ENCODE measurements at places on chromosomes 4 and X.

- DNase-seq, result no peak
These were observed 215.0 kb downstream of the HTR2C start for GRCh38 chrX:114798907-114799306.

DNA sequence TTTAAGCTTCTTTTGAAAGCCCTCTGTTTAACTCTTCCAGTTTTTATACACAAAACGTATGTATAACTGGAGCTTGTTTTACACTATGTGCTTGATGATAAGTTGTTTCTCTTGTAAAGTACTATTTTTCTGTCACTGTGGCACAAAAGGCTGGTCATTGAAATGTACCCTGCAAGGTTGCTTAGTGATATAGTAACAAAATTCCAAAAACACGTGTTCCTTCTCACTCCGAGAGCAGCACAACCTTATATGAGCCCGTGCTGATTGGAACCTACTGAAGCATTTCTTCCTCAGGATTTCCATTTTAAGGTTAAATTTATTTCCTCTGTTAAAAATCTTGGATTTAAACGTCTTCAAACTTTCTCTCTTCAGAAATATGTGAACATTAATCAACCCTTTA lies 772.9 kb upstream of the TENM3 start:
- DNase-seq, result no peak

DNA sequence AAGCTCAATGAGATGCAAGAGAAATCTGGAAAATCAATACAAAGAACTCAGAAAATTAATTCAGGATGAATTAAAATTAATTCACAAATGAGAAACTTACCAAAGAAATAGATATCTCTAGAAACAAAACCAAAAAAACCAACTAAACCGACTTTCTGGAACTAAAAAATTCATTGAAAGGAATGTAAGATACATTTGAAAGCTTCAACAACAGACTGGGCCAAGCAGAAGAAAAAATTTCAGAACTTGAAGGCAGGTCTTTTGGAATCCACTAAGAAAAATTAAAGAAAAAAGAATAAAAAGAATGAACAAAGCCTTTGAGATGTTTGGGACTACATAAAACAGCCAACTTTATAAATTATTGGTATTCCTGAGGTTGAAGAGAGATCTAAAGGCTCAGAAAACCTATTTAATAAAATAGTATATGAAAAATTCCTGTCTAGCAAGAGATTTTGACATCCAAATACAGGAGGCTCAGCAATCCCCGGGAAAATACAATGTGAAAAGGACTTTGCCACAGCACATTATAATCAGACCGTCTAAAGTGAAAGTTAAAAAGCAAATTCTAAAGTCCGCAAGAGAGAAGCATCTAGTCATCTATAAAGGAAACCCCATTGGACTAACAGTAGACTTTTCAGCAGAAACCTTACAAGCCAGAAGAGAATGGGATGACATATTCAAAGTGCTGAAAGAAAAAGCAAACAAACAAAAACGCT lies 44.2 kb downstream of the NAT8L start:
- DNase-seq, result no peak

DNA sequence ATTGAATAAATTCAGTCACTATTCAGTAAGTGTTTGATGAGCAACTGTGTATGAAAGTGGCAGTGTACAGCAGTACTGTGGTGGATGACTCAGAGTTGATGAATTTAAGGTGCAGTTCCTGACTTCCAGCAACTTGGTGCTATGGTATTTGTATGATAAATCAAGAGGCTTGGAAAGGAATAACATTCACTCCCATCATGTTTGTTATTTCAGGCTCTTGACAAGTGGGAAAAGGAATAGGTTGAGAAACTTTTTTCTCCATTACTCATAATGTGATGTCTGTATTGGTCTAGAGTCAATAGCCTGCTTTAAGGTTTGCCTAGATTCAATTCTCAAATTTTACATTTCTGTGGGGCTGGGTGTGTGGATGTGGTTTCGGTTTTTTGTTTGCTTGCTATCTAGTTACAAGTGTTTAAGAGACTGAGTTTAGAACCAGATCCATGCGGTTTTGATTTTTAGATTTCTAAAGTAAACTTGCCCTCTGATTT lies 35.1 kb upstream of the CYP2U1 start:
- no peak for DNase-seq

- DNase-seq, result no peak
These were observed 201.1 kb upstream of the BCOR start for GRCh38 chrX:40298572-40299479.

DNA sequence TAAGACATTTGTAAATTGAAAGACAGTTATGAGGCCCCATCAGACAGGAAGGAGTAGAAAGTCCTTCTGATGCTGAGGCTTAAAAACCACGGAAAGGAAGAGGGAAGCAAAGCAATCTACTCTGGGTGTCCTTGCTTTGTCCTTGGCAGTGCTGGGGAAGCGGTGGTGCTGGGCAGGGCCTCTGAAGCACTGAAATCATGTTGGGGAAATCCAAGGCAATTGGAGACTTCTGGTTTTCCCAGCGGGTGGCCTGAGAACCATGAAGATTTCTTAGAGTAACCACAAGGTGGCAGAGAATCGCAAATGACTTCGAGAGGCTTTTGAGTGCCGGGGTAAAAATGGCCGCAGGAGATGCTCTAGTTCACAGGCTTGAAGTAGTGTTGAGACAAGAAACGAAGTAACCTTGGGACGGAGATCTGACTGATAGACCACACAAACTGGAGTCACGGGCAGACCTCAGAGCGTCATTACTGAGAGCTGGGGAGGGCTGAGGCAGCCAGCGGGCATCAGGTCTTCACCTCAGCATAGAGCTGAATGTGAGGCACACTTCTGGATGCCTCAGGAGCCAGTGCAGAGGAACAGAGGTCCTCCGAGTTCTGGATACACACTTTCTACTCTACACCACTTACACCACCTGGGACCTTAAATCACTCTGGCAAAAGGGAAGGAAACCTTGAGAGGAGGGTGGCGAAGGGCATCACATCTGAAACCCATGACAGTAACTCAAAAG lies 130.7 kb upstream of the GPRIN3 start:
- no peak for DNase-seq

DNA sequence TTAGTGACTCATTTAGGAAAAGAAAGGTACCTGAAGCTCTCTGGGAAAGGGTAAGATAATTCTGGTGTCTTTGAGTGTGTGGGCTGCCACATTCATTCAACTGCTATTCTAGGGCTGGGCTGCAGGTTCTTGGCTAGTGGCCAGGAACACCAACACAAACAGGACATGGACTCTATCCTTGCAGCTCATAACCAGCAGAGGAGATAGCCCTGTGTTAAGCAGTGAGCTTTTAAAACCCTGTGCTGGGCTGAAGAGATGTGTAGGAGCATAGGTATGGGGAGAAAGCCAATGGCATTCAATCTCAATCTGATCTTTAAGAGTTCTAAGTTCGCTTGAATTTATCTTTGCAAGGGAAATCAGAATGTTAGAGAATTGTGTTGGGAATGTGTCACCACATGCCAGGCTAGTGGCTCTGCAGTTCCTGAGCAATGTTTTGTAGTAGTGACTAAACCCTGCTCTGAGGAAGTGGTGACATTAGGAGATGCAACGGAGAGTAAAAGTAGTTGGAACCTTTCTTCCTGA lies 39.2 kb downstream of the SGMS2 start:
- no peak for DNase-seq

- DNase-seq, result no peak
These were observed 704.8 kb downstream of the ARAP2 start for GRCh38 chr4:35539404-35540055.

GRCh38 chrX:39398963-39399261 lies 597.7 kb downstream of the MID1IP1 start:
- no peak for DNase-seq

- no peak for DNase-seq
These were observed 369.4 kb downstream of the GASK1B start for GRCh38 chr4:157803421-157803820.

DNA sequence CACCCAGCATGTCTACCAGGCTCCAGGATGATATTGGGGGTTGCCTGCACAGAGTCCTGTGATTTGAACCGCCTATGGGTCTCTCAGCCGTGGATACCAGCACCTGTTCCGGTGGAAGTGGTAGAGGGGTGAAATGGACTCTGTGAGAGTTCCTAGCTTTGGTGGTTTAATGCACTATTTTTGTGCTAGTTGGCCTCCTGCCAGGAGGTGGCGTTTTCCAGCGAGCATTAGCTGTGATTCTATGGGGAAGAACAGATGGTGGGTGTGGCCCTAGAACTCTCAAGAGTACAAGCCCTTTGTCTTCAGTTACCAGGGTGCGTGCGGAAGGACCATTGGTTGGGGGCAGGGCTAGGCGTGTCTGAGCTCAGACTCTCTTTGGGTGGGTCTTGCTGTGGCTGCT lies 316.9 kb upstream of the AMOT start:
- no peak for DNase-seq

GRCh38 chr4:102687982-102688433 lies 72.8 kb downstream of the MANBA start:
- DNase-seq, result no peak

DNA sequence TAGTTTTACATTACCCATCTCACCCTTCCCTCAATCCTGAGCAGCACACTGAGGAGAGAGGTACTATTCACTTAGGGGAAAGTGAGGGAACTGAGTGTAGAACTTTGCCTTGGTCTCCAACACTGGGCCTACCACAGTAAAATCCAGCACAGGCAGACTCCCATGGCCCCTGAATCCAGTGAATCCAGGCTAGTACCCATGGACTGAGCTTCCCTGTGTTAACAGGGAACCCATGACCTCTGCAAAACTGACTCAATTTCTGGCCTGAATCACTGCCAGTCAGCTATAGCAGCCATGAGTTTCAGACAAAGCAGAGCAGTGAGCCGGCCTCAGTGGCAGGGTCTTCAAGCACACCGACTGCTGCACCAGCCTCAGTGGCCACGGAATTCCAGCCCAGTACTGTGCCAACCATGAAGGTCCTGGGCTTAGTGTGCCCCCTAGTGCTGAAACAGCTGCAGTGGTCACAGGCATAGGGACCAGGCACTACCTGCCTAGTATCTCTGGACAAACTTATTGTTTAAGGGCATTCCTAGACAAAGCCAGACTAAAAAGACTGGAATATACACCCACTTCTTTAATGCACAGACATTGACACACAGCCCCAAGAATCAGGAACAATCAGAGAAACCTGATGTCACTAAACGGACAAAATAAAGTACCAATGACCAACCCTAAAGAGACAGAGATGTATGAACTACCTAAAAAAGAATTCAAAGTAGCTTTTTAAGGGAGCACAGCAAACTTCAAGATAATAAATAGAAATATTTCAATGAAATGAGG lies 127.4 kb upstream of the RPL34 start:
- DNase-seq, result no peak

- DNase-seq, result no peak
These were observed 40.5 kb downstream of the MED14 start for GRCh38 chrX:40694802-40695201.

- DNase-seq, result no peak
These were observed 163.5 kb downstream of the PWWP3B start for GRCh38 chrX:106331606-106332005.

DNA sequence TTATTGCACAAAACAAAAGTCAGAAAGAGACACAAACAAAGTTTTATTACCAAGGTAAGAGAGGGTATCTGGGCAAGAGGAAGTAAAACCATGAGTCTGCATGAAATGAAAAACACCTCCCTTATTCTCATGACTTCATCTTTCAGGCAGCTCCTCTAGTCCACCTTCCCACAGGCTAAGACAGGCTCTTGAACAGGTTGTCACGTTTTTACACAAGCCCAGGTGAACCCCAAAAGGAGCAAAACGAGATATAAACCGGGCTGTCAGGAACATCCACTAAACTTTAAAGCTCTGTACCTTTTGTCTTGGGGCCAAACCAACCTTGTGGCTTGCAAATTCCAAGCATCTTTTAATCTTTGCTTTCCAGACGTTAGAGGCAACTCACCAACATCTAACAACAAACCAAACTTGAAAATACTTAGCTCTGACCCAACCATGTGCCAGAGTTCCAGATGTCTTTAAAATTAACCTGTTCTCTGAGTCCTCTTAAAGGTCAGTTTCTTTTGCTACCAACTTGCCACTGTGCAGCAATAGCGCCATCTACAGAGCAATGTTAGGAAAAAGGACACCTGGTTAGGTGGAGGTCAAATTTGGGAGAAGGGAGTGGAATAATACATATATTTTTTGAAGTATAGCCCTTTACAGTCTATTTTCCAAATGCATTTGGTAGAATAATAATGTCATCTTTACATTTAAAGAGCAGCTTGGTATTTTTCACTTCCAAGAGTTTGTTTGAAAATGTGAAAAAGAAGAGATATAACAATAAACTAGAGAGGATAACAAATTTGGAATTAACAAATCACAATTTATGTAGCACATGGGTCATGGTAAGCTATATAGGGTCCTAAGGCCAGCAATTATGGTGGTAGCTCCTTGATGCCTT lies 73.1 kb downstream of the QRFPR start:
- no peak for DNase-seq

- no peak for DNase-seq
These were observed 16.2 kb upstream of the SCRG1 start for GRCh38 chr4:173415092-173415491.

- no peak for DNase-seq
These were observed 436.6 kb downstream of the SPRY1 start for GRCh38 chr4:123833171-123833643.

DNA sequence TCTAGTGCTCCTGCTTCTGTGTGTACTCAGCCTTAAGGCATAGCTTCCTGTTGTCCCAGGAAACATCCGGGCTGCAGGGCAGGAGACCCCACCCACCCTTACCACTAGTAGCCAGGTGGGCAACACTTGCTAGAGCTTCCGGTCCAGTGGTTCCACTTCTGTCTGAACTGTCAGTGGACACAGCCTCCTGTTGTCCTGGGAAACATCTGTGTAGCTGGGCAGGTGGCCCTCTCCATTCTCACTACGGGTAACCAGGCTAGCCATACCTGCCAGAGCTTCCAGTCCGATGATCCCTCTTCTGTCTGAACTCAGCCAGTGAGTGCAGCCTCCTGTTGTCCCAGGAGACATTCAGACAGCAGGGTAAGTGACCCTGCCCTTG lies 372.2 kb downstream of the INPP4B start:
- DNase-seq, result no peak

- no peak for DNase-seq
These were observed 74.9 kb downstream of the NYX start for GRCh38 chrX:41522081-41522480.
